ENCODE measurements at places on chromosomes 12 and 14.

GRCh38 chr14:93765155-93765554 lies 23.1 kb downstream of the PRIMA1 start:
- DNase-seq: no peak

DNA sequence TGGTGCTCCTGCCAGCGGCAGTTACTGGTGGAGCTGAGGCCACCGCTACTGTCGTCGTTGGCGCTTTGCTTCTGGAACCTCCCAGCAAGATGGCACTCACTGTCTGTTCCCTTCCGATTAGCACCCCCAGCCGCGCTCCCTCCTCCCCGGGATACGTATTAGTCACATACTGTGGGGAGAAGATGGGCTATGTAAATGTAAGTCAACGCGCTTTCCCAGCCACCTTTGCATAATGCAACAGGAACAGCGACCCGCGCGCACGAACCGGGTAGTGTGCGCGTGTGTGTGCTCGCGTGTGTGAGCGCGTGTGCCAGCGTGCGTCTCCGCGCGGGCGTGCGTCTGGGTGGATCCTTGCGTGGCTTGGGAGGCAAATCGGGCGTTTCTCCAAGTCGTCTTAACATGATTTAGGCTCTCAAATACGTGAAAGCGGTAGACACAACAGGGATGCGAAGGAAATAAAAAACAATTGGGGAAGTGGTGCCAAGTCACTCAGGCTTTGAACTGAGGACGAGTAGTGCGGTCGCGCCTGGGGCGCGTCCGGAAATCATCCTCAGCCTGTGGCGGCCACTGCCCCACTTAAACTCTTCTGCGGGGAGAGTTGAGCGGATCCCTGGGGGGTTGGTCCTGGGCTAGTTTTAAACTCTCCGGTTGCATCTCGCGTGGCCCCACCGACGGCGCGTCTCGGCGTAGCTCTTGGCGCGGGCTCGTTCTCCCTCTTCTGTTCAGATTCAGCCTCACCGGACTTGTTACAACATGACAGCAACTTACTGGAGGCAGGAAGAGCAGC lies 1.8 kb downstream of the FLRT2 start:
- peak; percentile 76 for DNase-seq

DNA sequence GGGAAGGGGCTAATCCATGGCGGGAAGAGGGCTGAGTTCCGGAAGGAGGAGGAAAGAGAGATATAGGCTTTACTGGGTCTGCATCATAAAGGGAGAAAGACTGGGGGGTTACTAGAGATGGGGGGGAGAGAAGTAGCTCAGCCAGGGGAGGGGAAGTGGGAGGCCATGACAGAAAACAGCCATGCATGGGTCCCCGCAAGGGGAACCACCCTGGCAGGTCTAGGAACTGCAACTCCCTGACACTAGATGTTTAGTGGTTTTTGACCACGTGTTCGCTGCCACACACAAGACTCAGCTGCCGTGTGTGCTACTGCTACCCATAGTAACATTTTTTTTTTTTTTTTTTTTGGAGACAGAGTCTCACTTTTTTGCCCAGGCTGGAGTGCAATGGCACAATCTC lies 145.0 kb downstream of the RIMBP2 start:
- DNase-seq: no peak

- no peak for DNase-seq
Measured at GRCh38 chr12:34591966-34592365, 569.7 kb downstream of the ALG10 start.

GRCh38 chr12:54360717-54361456 lies 3.4 kb downstream of the GPR84 start:
- DNase-seq: peak; percentile 85

GRCh38 chr12:57452181-57452936 lies 2.7 kb upstream of the INHBE start:
- DNase-seq: no peak

DNA sequence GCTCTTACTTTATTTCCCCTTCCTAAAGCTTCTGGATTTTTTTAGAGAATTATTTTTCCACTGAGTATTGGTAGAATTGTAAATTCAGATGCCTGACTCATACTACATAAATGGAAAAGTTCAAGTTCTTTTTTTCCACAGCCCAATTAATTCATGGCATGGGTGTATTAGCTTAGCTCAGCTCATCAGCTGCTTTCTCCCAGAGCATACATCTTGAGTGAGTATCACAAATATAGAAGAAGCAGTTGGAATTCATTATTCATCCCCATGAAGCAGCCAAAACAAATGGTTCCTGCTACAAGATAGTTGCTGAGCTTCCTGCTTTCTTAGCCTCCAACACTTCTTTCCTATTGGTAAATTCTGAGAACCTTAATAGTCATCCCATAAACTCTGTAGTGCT lies 105.1 kb downstream of the C12orf50 start:
- DNase-seq: no peak

- no peak for DNase-seq
Measured at GRCh38 chr12:49779581-49779980, 38.2 kb downstream of the TMBIM6 start.

DNA sequence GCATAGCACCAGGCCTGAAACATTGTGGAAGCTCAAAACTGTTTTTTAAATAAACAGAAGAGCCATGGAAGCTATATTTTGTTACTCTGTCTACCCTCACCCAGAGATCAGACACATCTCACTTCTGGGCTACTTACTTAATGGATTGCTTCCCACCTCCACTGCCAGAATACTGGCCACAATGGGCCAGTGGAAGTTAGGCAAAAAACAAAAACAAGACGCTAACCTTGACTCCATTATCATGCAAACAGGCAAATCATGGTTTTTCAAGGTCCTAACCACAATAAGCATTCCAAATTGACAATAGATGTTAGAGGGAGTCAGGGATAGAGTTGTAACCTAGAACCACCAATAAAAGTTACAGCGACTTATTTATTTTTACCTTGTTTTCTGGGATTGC lies 52.7 kb upstream of the PTCSC3 start:
- no peak for DNase-seq

DNA sequence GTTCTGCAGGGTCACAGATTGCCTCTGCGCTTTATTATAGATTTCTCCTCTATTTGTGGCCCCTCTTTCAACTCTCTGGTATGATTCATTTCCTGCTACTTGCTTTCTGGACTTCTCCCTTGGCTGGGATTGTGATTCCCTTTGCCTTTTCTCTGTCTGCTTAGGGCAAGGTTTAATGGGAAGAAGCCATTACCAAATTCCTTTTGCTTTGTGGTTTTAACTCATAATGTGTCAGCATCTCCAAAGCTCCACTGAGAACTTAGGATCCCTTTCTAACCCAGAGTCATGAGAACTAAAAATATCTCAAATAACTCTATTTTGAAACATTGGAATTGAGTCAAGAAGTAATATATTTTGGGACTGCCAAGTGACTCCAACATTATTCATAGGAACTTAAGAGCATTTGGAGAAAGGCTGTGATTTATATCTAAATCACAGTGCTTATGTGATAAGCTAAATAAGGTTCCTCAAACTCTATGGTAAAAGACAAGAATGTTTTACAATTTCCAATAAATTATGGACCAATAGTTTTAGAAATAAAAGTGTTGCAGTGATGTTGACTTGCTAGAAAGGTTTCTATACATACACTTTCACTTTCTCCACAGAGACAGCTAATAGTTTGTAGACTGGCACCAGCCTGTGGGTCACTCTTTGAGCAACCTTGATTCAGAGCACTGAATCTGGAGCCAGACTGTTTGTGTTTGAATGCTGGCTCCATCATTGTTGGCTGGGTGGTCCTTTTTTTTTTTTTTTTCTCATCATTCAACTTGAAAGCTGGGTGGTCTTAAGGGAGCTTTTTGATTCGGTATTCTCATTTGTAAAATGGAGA lies 93.9 kb downstream of the DACT1 start:
- no peak for DNase-seq

DNA sequence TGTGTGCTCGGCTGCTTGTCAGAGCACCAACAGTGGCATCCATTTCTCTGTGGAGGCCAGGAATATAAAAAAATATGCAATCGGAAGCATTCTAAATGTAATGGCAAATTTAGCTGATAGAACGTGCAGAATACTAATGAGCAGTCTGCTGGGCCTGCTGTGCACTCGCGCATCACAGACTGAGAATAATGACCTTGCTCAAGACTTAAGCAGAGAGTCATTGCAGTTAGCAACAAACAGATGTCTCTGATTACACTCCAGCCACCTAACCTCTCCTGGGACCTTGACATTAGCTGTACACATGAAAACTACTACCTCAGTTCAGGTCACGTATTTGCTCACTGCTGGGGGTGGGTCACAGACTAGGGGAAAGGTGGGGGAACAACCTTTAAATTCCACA lies 269.2 kb upstream of the DAAM1 start:
- DNase-seq: no peak

DNA sequence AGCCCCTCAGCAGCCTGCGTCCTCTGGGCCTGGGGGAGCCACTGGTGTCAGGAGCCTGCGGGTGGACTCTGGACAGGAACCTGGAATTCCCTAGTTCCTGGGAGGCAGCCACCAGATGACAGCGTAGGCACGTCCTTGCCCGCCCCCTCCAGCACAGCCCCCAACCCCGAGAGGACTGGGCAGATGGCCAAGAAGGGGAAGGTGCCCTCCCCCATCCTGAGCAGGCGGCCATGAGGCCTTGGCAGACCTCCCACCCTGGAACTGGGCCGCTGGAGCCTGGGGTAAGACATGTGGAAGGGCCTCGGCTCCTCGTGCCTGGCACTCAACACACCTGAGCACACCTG lies 60.4 kb upstream of the FBRSL1 start:
- DNase-seq: no peak

DNA sequence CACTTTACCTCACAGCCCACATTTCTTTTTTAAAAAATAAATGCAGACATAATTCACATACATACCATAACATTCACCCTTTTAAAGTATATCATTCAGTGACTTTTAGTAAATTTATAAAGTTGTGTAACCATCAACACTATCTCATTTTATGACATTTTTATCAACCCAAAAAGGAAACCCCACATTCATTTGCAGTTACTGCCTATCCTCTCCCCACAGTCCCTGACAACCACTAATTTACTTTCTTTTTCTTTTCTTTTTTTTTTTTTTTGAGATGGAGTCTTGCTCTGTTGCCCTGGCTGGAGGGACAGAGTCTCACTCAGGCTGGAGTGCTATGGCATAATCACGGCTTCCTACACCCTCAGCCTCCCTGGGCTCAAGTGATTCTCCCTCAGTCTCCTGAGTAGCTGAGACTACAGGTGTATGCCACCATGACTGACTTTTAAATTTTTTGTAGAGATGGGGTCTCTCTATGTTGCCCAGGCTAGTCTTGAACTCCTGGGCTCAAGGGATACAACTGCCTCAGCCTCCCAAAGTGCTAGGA lies 1.5 kb upstream of the EP400 start:
- DNase-seq: no peak

- DNase-seq: no peak
Measured at GRCh38 chr14:105742531-105742848, 216.1 kb downstream of the TMEM121 start.

DNA sequence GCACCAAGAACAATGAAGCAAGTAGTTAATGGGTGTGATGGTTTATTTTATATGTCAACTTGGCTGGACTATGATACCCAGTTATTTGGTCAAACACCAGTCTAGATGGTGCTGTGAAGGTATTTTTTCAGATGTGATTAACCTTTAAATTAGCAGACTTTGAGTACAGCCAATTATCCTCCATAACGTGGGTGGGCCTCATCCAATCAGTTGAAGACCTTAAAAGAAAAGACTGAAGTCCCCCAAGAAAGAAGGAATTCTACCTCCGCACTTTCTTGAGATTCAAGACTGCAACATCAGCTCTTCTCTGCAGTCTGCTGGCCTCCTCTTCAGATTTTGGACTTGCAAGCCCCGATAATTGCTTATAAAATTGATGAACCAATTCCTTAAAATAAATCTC lies 47.5 kb downstream of the CD163L1 start:
- DNase-seq: no peak

DNA sequence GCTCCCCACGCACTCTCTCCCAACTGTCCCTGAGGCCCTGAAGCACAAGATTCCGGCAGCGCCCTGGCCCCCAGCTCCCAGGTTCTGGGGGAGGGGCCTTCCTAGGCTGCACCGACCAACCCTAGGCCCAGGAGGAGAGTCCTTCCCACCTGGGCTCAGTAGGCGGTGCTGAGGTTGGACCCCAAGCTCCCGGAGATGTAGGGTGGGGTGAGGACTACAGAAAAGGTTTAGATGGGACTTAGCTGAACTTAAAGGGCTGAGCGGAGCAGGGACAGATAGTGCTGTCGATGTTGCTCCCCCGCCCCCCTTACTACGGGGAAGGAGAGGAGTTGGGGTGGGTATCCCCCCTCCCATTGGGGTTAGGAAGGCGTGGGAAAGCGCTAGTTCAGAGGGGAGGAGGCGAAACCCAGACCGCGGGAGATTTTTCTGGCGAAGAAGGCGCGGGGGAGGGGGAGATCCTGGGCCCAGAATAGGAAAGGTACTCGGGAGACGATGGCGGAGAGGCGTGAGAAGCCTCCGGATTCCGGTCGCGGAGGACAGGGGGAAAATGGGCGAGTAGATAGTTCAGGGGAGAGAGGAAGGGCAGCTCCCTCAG lies 4.2 kb upstream of the BAZ2A start:
- DNase-seq: peak; percentile 38

DNA sequence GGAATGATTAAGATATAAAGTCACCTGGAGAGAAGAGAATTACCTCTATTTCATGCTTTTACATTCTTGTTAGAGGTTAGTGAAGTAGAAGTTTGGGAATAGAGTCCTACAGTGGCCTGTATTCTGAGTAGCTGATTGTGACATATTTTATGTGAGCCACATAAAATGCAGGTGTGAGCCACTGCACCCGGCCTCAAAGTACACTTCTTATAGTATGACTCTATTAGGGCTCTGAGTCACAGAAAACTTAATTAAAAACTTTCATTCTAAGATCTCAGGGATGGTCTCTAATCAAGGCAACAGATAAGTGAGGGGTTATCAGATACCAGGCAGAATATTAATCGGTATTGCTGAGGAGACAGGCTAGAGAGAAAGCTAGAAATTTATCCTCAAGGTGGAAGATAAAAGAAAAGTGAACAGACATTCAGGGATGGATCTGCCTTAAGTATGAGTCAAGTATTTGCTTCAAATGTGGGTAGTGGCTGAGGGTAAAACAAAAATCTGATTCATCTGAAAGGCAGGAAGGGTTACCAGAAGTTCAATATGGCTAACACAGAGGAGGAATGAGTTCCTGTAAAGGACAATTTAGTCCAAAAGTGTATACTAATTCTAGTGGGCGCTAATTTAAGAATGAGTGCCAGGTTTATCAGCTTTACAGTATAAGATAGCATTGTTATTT lies 5.5 kb upstream of the G2E3 start:
- DNase-seq: no peak

DNA sequence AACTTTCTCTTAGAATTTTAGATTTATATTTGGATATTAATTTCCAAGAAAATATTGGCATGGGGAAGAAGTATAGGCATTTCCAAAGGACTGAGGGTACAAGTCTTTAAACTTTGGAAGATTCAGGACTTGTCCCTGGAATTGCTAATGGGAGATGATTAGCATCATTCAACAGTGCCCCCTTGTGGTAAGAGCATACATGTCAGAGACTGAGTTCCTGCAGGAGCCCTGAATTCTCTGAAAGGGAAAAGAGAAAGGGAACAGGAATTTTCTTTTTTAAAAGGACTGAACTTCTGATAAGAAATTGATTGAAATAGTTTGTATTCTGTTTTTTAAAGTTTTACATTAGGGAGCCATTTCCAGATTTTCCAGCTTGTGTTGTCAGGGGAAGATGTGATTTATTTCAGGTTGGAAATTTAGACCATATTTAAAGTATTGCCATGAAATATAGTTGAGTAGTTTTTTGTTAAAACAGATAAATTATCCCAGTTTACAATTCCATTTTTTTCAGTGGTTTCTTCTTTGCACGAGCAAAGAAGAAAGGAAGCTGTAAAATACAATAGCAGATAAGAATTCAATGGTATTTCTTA lies 44.0 kb upstream of the REP15 start:
- peak; percentile 77 for DNase-seq

All from erythroblast (primary cell).